Activated T-helper 17 cell treated with anti-CD3 and anti-CD28 coated beads, Interleukin-2, amount 50 U/mL, for 72 hours (primary cell): ENCODE measurements at places on chromosomes 12 and 14. TPM values are rescaled to one million over a fixed set of nuclear protein-coding genes. Genes with fewer than 3 reads are reported as not detected.

GRCh38 chr12:62265511-62265910, 5.3 kb downstream of the USP15 start:
- H3K36me3 ChIP-seq, result peaks cover 40% of the 10 kb centered on the region
- ATAC-seq, result no peak
- peaks cover 48% of the 10 kb centered on the region for H3K4me1 ChIP-seq
- no peaks in the 10 kb centered on the region for H3K27me3 ChIP-seq
- peak overlapping the region; percentile 98 for H3K4me3 ChIP-seq

DNA sequence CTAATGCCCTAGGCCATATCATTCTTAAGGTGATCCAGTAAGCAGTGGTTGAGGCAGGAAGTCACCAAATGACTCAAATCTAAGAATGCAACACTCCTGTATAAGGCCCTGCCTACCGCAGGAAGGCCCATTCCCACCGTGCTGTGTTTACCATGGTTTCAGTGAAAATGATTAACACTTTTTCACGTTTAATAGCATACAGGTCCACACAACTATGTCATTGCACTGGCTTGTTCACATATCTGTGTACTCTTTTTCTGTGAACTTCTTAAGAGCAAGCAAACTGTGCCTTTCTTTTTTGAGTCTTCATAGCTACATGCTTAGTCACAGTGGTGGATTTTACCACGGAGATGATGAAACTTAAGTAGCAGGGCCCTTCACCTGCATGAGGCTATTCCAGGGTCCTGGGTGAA, 214.9 kb downstream of the CNTN1 start:
- ATAC-seq, result peak; percentile 79
- no peaks in the 10 kb centered on the region for H3K27me3 ChIP-seq
- no peak overlapping the region for H3K4me3 ChIP-seq
- H3K36me3 ChIP-seq, result no peaks in the 10 kb centered on the region

Gene JPH4
- total RNA-seq, result not detected

- ATAC-seq, result no peak
- H3K4me1 ChIP-seq, result no peaks in the 10 kb centered on the region
- H3K27ac ChIP-seq, result no peak overlapping the region
These were observed 130.8 kb upstream of the FLRT2 start for GRCh38 chr14:85399186-85399585.

DNA sequence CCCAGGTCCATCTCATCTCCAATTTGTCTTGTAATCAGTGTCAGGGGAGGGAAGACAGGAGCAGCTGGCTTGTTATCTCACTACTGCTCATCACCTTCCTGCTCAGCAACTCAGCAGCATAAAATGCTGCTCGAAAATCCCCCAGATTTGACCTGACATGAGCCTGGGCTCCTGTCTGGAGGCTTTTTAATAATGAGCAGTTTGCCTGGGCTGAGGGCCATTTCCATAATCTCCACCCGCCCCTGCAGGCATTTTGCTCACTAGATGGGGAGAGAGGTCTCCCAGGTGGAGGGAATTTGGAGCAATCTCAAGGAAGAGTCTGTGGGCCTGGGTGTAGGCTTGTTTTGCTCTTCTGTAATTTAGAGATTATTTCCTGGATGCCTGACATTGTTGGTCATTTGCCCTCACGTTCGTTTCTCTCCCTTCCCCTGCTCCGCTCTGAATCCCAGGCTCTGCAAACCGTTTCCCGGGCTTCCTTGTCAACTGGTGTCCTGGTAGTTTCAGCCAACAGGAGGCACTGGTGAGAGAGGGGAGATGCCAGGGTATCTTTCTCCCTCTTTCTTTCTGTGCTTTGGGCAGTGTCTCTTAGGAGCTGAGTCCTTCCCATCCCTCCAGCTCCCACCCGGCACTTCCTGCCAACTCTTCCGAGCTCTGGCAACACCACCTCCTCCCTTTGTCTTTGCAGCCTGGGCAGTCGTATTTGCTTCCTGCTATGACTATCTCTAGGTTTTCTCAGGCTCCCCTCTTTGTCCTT, 299.2 kb downstream of the GLT1D1 start:
- H3K27me3 ChIP-seq, result no peaks in the 10 kb centered on the region
- no peak for ATAC-seq
- no peak overlapping the region for H3K4me3 ChIP-seq
- H3K4me1 ChIP-seq, result no peaks in the 10 kb centered on the region
- no peak overlapping the region for H3K27ac ChIP-seq
- no peaks in the 10 kb centered on the region for H3K36me3 ChIP-seq

DNA sequence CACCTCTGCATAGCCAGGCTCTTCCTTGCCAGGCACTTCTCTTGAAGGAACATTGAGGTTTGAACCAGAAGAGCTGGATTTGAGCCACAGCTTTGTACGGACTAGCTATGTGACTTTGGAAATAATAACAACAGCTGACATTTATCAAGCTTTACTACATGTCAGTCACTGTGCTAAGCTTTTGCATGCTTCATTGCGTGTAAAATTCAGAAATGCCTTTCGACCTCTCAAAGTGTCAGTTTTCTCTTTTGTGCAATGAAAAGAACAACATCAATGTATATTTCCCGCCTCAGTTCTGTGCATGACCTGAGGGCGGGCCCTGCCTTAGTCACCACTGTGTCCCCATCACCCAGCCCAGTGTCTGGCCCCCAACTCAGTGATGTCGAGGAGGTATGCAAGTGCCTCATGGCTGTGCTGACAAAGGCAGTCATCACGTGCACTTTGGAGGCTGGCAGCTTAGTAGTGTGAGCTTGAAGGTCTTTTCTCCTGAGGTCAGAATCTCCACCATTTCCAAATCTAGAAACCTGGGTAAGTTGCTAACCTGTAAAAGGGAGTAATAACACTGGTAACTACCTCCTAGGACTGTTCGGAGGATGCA, 17.9 kb upstream of the AQP2 start:
- H3K27ac ChIP-seq, result no peak overlapping the region
- no peak for ATAC-seq
- no peak overlapping the region for H3K4me3 ChIP-seq
- H3K36me3 ChIP-seq, result no peaks in the 10 kb centered on the region
- no peaks in the 10 kb centered on the region for H3K4me1 ChIP-seq

GRCh38 chr12:80648881-80649280, 58.6 kb upstream of the MYF6 start:
- no peak overlapping the region for H3K27ac ChIP-seq
- no peaks in the 10 kb centered on the region for H3K36me3 ChIP-seq
- ATAC-seq, result no peak
- no peaks in the 10 kb centered on the region for H3K4me1 ChIP-seq

GRCh38 chr14:47596232-47596631, 79.2 kb downstream of the MDGA2 start:
- H3K4me3 ChIP-seq, result no peak overlapping the region
- H3K27me3 ChIP-seq, result no peaks in the 10 kb centered on the region
- H3K4me1 ChIP-seq, result no peaks in the 10 kb centered on the region
- no peak overlapping the region for H3K27ac ChIP-seq

- H3K27me3 ChIP-seq, result no peaks in the 10 kb centered on the region
- no peak overlapping the region for H3K4me3 ChIP-seq
- no peak overlapping the region for H3K27ac ChIP-seq
These were observed 9.1 kb downstream of the LRRK2 start for GRCh38 chr12:40233741-40234367.

DNA sequence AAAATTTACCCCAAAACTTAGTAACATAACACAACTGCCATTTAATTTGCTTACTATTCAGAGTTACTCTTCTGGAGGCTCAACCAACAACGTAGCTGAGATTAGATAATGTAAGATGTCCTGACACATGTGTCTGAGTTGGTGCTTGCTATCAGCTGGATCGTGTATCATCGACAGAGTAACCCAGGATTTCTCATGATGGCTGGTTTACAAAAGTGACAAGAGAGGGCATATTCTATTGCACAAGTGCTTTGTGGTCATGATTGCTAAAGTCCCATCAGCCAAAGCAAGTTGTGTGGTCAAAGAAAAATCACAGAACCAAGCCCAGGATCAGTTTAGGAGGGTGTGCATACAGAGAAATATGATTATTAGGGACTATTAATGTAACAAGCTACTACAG, 73.4 kb downstream of the CAPZA3 start:
- no peak overlapping the region for H3K27ac ChIP-seq
- H3K4me3 ChIP-seq, result no peak overlapping the region
- no peaks in the 10 kb centered on the region for H3K36me3 ChIP-seq

DNA sequence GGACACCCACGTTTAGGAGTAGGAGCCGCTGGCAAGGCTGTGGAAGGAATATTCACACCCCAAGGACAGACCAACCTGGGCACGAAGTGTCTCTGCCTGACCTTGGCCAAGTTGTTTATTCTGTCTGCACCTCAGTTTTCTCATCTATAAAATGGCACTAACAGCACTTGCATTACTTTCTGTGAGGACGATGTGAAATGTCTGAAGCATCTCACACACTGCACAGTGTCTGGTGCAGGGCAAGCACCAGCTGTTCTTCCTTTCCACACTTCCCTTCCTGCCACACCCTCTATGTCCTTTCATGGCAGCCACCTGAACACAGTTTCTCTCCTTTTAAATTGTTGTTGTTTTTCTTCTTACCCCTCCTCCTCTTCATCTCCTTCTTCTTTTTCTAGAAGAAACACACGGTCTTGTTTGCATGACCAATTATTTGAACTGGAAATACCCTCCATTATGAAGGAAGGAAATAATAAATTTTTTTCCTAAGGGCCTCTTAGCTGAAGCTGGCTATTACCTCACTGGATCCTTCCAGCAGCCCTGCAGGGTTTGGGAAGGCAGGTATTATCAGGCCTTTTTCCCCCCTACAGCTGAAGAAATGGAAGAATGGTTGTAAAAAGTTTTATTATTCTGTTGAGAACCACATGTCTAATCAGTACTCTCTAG, 42.9 kb upstream of the ATP23 start:
- H3K27ac ChIP-seq, result peak overlapping the region; percentile 70
- no peaks in the 10 kb centered on the region for H3K27me3 ChIP-seq
- no peaks in the 10 kb centered on the region for H3K36me3 ChIP-seq

Gene CCDC177
- not detected for total RNA-seq

DNA sequence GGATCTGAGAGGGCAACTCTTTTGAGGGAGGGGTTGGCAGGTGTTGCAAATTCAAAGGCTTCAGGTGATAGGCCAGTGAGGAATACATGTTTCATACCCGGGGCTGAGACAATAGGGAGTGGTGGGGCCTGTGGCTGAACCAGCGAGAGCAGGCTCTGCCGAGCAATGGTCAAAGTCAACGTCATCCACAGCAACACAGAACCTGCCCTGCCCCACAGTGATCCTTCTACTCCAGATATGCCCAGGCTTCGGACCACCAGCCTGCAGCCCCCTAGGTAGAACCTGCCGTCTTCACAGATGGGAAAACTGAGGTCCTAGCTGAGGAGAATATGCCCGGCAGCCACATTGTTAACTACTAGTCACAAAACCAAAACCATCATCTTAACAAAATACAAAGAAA, 4.1 kb downstream of the SERPINA1 start:
- H3K27ac ChIP-seq, result peak overlapping the region; percentile 9
- H3K36me3 ChIP-seq, result peaks cover 41% of the 10 kb centered on the region
- H3K4me1 ChIP-seq, result peaks cover 25% of the 10 kb centered on the region
- peak overlapping the region; percentile 30 for H3K4me3 ChIP-seq
- ATAC-seq, result no peak
- H3K27me3 ChIP-seq, result peaks cover 3% of the 10 kb centered on the region

- H3K36me3 ChIP-seq, result no peaks in the 10 kb centered on the region
- H3K4me3 ChIP-seq, result no peak overlapping the region
- no peak for ATAC-seq
- no peak overlapping the region for H3K27ac ChIP-seq
- H3K4me1 ChIP-seq, result no peaks in the 10 kb centered on the region
These were observed 115.0 kb downstream of the RPAP3 start for GRCh38 chr12:47590771-47591360.
